Lung (tissue), 17 donors: ENCODE measurements at places on chromosomes 16 and 17.

DNA sequence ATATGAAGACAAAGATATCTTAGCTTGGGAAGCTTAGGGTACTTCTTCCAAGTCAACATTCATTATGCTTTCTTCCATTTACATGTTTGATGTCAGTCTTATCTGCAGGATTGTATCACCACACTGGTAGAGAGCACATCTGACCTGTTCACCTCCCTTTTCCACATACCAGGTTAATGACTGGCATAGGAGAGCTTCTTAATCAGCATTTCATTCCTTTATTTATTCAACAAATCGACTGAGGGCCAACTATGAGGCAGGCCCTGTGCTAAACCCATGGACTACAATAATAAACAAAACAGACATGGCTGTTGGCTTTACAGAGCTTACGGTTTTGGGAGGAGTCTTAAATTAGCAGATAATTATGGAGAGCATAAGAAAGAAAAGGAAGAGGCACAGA, 378.1 kb upstream of the CDH11 start:
- DNase-seq, result no peak

GRCh38 chr16:58012481-58012880, 11.3 kb downstream of the USB1 start:
- DNase-seq, result no peak

- DNase-seq, result no peak
Observed at GRCh38 chr17:74801896-74802295, 25.8 kb upstream of the NAT9 start.

- DNase-seq, result peak; percentile 100
Observed at GRCh38 chr17:50604513-50604912, 30.2 kb upstream of the ABCC3 start.

- no peak for DNase-seq
Observed at GRCh38 chr17:34639706-34640425, 60.5 kb downstream of the TMEM132E start.

- no peak for DNase-seq
Observed at GRCh38 chr16:29182501-29182900, 197.6 kb downstream of the LAT start.

GRCh38 chr17:13735444-13735843, 133.7 kb upstream of the HS3ST3A1 start:
- DNase-seq, result no peak

DNA sequence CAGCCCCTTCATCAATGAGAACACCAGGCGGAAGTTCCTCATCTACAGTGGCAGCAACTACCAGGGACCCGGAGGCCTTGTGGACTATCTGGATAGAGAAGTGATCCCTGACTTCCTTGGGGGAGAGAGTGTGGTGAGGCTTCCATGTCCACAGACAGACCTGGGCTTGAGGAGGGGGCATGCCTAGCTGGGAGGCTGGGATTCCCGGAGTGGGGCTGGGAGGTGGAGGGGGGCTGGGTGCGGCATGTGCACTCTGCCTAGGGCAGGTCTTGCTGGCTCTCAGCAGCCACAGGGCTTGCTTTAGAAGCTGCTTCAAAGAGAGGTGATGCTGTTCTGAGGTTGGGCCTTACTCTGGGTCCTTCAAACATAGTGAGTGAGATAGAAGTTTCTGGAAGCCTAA, 27.8 kb downstream of the NAGPA start:
- no peak for DNase-seq

DNA sequence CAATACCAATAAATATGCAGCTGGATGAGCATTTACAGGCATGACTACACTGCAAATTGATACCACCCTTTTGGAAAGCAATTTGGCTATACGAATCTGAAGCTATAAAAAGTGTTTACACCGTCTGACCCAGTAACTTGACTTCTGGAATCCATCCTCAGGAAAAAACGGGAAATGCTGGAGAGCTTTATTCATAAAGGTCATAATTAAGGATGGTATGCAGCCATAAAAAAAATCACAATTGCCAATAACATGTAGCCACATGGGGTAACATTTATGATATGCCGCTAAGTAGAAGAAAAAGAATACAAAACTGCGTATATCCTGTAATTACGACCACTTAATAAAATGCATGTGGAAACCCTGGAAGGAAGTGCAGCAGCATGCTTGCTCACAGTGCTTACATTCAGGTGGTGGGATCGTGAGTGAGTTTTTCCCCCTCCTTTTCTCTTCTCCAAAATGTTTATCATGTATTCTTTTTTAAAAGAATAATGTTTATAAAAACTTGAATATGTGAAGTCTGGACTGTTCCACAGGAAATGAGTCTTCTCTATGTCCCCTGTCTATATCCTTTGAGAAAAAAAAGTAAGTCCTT, 34.2 kb downstream of the COPRS start:
- DNase-seq, result no peak

GRCh38 chr17:21213638-21214014, 335 bp downstream of the TMEM11 start:
- DNase-seq, result no peak

DNA sequence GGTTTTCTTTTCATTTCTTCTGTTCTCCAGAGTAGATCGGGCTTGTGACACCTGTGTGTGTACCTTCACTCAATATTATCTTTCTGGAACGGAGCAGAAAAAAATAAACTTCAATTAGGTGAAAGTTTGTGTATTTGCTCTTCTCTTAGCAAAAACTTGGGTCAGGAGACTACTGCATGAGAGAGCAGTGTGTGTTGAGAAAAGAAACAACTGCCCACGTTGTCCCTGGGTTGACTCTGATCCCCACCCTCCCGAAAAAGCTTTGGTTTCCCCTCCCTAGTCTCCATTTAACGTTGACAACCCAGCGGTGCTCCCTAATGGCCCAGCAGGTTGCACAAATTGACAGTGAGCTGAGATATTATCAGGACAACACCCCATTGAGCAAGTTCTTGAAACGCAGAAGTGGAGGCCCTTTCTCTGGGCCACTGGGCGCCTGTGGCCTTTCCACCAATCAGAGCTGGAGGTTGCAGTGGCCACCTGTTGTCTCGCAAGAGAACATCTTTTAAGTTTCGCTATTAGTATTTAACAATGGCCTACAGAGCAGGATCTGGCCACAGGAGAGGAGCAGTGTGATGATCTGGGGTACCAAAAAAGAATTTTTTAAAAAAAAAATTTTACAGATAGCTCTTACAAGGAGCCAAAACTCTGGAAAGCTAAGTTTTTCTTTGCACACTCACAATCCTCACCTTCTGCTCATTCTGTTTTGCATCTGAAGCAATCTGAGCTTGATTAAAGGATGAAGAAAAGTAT, 1.5 kb upstream of the TOX3 start:
- no peak for DNase-seq

DNA sequence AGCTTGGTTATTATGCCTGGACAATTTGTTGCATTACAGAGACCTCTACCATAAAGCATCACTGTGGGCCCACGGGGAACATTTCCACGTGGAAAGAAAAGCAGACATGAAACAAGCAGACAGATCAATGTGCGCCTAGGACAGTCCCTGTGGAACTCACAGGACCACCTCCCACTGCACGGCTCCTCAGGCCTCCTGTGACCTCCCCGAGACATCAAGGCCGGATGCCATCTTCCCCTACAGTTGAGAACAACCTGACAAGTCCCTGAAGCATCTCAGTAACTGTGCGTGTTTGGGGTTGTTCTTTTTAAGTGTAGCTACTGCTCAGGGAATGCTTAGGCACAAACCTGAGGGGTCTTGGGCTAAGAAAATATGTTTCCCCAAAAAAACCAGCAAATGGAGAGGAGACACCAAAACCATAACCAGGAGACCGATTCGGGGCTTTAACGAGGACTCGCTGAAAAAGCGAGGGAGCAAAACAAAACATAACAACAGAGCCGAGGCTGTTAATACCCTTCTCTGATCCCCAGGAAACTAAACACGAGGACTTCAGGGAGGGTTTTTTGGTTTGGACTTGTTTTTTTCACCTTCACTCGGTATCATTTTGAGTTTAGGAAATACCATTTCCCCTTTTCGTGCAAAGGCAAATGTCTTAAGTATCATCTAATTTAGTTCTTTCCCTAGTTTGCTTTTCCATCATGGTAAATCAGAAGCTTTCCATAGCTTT, 87.1 kb downstream of the CYTH1 start:
- no peak for DNase-seq

DNA sequence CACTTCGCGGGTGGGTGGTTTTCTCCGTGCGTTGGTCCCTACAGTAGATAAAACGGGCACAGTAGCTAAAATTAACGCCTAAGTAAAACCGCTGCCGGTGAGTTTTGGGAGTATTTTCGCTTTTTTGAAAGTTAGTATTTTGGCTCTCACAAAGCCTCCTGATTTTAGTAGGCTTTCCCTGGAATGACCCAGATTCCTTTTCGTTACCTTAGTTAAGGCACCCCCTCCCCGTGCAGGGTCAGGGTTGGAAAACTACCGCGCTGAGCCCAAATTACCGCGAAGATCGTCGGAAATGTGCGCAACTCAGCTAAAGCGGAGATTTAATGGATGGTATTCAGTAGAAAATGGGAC, 28.3 kb upstream of the ST6GALNAC1 start:
- DNase-seq, result no peak

- no peak for DNase-seq
Observed at GRCh38 chr16:76222853-76223252, 54.3 kb upstream of the CNTNAP4 start.

- peak; percentile 95 for DNase-seq
Observed at GRCh38 chr17:42653179-42654124, 5.6 kb upstream of the TUBG2 start.

DNA sequence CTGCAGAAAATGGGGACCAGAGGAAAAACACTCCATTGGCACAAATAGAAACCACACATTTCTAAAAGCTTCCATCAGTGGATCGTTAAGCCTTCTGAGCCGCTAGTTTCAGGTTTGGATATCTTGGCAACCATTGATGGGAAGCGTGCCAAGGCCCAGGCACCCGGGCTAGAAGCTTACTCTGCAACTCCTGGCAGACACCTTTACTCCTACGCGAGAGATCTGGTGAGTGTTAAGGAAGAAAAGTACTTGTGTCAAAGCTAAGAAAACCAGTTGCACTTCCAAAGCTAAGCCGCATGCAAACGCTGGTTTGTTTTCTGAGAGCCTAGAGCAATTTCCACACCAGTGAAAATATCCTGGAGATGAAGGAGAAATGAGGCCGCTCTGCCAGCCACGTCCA, 472.4 kb downstream of the PMP22 start:
- no peak for DNase-seq

- no peak for DNase-seq
Observed at GRCh38 chr16:23500862-23501225, 9.4 kb downstream of the GGA2 start.

- no peak for DNase-seq
Observed at GRCh38 chr17:39776252-39776651, 38.5 kb downstream of the GRB7 start.

DNA sequence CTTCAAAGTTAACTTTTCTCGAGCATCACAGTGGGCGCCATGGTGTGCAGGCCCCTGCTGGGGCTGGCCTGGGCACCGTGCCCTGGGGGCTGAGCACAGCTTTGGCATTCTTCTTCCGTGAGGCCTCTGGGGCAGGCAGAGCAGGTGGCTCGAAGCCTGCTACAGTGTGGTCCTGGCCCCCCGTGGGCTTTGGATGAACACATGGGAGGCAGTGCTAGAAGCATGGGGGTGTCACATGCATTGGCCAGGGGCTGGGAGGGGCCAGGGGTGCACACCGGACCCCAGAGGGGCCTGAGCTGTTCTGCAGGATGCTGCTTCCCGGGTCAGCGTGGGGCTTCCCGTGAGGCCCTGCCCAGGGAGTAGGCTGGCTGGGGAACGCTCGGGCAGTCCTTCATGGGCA, 12.1 kb upstream of the C16orf74 start:
- no peak for DNase-seq

- no peak for DNase-seq
Observed at GRCh38 chr16:81752876-81753227, 26.2 kb upstream of the PLCG2 start.

DNA sequence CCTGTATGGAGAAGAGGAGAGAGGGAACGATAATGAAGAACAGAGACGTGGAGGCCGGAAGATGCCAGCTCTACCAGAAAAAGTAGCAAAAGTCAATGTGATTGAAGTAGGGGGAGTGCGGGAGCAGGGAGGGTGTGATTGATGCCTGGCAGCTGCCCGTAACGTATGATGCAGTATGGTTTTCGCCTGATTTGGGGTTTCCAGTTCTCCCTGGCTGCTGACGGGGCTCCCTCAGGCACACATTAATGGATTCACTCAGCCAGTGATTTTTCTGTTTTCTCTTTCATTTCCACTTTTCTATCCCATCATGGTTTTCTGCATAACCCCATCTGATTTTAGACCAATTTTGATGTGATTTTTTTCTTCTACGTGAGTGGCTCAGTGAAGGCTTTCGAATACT, 62.1 kb downstream of the PRKCA start:
- no peak for DNase-seq

DNA sequence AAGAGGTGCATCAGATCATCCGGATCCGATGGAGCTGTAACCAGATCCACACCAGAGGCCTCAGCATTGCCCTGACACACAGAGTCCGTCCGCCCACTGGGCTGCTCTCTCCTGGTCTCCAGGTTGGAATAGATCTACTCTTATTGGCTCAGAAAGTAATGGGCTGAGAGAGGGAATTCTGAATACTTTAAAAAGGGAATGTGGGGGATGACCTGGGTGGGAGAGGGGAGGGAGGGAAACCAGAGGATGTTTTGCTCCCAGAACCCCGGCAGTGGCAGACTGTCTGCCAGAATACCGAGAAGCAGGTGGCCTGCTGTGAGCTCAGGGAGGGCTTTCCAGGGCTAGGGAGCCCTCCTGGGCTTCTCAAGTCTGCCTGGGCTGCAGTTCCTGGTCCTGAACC, 126.5 kb downstream of the ENGASE start:
- DNase-seq, result no peak
